ENCODE measurements at places on chromosomes 3 and 15.

- H3K36me3 ChIP-seq: no peaks in the 10 kb centered on the region
- DNase-seq: no peak
- no peak overlapping the region for H3K4me3 ChIP-seq
These were observed 130.6 kb downstream of the ISL2 start for GRCh38 chr15:76467136-76467535.

- H3K4me1 ChIP-seq: peaks cover 41% of the 10 kb centered on the region
- H3K27me3 ChIP-seq: no peaks in the 10 kb centered on the region
- DNase-seq: no peak
- peak overlapping the region; percentile 75 for H3K27ac ChIP-seq
- peak overlapping the region; percentile 89 for H3K4me3 ChIP-seq
These were observed 749 bp downstream of the RAB8B start for GRCh38 chr15:63189941-63190768.

- no peaks in the 10 kb centered on the region for H3K27me3 ChIP-seq
- H3K4me3 ChIP-seq: no peak overlapping the region
- peaks cover 9% of the 10 kb centered on the region for H3K36me3 ChIP-seq
- peak; percentile 48 for DNase-seq
These were observed 79.0 kb upstream of the DCLK3 start for GRCh38 chr3:36843065-36844051.

GRCh38 chr3:158101335-158102241 is 4.6 kb downstream of the SHOX2 start:
- H3K4me1 ChIP-seq: peaks cover 8% of the 10 kb centered on the region
- no peak for DNase-seq
- no peak overlapping the region for H3K4me3 ChIP-seq
- H3K36me3 ChIP-seq: peaks cover 22% of the 10 kb centered on the region
- peaks cover 29% of the 10 kb centered on the region for H3K27me3 ChIP-seq
- H3K27ac ChIP-seq: no peak overlapping the region

GRCh38 chr3:129529436-129530210 is 1.2 kb downstream of the RHO start:
- H3K27ac ChIP-seq: no peak overlapping the region
- DNase-seq: peak; percentile 71
- peaks cover 15% of the 10 kb centered on the region for H3K4me1 ChIP-seq
- H3K4me3 ChIP-seq: no peak overlapping the region
- no peaks in the 10 kb centered on the region for H3K36me3 ChIP-seq

- peak overlapping the region; percentile 59 for H3K4me3 ChIP-seq
- peak overlapping the region; percentile 9 for H3K27ac ChIP-seq
- DNase-seq: peak; percentile 47
- H3K36me3 ChIP-seq: no peaks in the 10 kb centered on the region
- H3K27me3 ChIP-seq: no peaks in the 10 kb centered on the region
- peaks cover 12% of the 10 kb centered on the region for H3K4me1 ChIP-seq
These were observed 56.1 kb upstream of the C3orf49 start for GRCh38 chr3:63762934-63763550.

DNA sequence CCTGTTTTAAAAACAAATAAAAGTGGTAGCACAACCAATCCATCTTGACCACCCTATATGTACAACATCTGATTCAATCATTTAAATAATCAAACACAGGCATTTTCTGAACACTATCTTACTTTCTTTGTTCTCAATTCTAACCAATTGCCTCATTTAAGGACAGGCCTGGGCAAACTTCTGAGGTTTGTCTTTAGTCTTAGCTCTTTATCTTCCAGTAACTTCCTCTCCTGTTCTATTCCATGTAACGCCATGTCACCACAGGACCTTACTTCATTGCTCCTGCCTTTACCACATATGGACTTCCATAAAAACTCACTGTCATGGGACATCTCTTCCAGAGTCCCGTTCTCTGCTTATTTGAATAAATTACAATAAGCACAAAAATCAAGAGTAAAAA is 14.9 kb downstream of the HDGFL3 start:
- H3K27me3 ChIP-seq: no peaks in the 10 kb centered on the region
- H3K4me3 ChIP-seq: no peak overlapping the region
- no peaks in the 10 kb centered on the region for H3K36me3 ChIP-seq

DNA sequence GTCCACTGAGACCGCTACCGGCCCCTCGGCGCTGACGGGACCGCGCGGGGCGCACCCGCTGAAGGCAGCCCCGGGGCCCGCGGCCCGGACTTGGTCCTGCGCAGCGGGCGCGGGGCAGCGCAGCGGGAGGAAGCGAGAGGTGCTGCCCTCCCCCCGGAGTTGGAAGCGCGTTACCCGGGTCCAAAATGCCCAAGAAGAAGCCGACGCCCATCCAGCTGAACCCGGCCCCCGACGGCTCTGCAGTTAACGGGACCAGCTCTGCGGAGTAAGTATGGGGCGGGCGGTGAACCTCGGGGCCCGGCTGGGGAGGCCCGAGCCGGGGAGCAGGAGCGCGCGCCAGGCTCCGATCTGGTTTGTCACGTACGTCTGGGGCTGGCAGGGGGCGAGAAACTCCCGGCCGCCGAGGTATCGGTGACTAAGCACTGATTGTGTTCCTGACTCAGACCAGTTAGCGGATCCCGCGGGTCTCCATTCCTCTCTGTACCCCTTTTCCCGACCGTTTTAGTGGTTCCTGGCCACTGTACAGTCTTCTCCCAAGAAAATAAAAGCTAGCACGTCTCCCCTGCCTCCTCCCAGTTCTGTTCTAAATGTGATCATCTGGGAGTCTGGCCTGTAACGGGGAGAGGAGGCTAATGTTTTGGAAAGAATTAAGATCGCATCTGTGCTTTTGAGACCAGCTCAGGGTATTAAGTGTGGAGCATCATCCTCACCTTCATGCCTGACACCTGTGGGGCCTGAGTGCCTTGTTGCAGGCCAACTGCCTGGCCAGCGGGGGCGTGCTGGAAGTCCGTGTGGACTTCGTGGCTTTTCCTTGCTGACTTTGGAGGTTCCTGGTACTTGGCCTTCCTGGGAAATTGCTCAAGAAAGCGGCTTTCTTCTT is 691 bp downstream of the MAP2K1 start:
- H3K4me1 ChIP-seq: peaks cover 24% of the 10 kb centered on the region
- peak; percentile 90 for DNase-seq
- peak overlapping the region; percentile 94 for H3K27ac ChIP-seq
- H3K27me3 ChIP-seq: no peaks in the 10 kb centered on the region
- no peaks in the 10 kb centered on the region for H3K36me3 ChIP-seq
- H3K4me3 ChIP-seq: peak overlapping the region; percentile 94

GRCh38 chr3:8839607-8840325 is 70.4 kb upstream of the OXTR start:
- DNase-seq: no peak
- peak overlapping the region; percentile 29 for H3K27ac ChIP-seq
- no peaks in the 10 kb centered on the region for H3K36me3 ChIP-seq
- H3K27me3 ChIP-seq: no peaks in the 10 kb centered on the region
- peaks cover 23% of the 10 kb centered on the region for H3K4me1 ChIP-seq

GRCh38 chr15:59172289-59172901 is 34.2 kb upstream of the LDHAL6B start:
- H3K4me1 ChIP-seq: peaks cover 46% of the 10 kb centered on the region
- no peak overlapping the region for H3K27ac ChIP-seq
- peaks cover 47% of the 10 kb centered on the region for H3K36me3 ChIP-seq

DNA sequence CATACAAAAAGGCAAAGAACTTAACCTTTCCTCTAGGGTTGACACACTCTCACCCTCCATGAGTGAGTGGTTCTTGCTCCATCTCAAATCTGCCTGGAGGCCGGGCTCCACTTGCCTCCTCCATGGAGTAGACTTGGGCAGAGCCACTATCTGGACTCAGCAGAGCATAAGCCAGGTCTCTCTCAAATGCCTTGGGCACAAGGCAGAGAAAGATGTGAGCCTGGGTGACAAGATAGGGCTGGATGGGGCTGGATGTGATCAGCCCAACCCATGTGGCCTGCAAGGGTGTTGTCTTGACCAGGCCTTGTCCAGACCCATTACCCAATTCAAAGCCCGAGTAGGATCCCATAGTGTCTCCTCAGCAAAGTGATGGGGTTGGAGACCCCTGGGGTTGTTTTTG is 4.2 kb upstream of the RPL29 start:
- peaks cover 5% of the 10 kb centered on the region for H3K27me3 ChIP-seq
- peaks cover 4% of the 10 kb centered on the region for H3K36me3 ChIP-seq
- no peak overlapping the region for H3K27ac ChIP-seq
- no peak for DNase-seq
- H3K4me3 ChIP-seq: no peak overlapping the region

DNA sequence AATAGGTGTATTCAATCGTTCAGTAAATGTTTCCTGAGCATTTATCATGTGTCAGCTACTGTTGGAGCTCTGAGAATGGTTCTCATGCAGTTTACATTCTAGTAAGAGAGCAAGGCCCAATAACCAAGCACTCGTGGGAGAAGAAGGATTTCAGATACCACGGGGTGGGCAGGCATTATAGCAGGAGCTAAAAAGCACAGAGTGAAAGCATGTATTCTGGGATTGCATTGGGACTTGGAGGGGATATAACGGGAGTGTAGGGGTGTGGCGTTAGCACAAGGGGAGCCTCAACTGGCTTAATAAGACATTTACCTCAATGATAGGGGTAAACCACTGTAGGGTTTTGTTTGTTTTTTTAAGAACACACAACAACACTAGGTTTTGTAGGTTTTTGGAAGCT is 1.6 kb upstream of the SIAH2 start:
- H3K4me1 ChIP-seq: peaks cover 20% of the 10 kb centered on the region
- no peak overlapping the region for H3K27ac ChIP-seq
- H3K4me3 ChIP-seq: no peak overlapping the region
- no peaks in the 10 kb centered on the region for H3K27me3 ChIP-seq
- H3K36me3 ChIP-seq: no peaks in the 10 kb centered on the region

GRCh38 chr3:58336135-58336882 is 3.6 kb downstream of the PXK start:
- no peak overlapping the region for H3K4me3 ChIP-seq
- H3K27ac ChIP-seq: peak overlapping the region; percentile 31
- peak; percentile 79 for DNase-seq
- peaks cover 34% of the 10 kb centered on the region for H3K4me1 ChIP-seq
- H3K27me3 ChIP-seq: no peaks in the 10 kb centered on the region
